Stimulated activated CD4-positive, alpha-beta T cell treated with anti-CD3 and anti-CD28 coated beads, Interleukin-4, amount 100 ng/mL, for 4 hours (primary cell): ENCODE measurements at places on chromosomes 3 and 15.

GRCh38 chr3:156036258-156037053, 83.9 kb upstream of the KCNAB1 start:
- no peak for DNase-seq

DNA sequence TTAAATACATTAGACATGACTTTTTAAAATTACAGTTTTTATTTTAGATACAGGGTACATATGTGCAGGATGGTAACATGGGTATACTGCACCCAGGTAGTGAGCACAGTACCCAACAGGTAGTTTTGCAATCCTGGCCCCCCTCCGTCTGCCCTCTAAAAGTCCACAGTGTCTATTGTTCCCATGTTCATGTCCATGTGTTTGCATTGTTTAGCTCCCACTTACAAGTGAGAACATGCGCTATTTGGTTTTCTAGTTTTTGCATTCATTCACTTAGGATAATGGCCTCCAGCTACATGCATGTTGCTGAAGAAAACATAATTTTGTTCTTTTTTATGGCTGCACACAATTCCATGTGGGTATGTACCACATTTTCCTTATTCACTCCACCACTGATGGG, 23.8 kb downstream of the C3orf70 start:
- DNase-seq: no peak

DNA sequence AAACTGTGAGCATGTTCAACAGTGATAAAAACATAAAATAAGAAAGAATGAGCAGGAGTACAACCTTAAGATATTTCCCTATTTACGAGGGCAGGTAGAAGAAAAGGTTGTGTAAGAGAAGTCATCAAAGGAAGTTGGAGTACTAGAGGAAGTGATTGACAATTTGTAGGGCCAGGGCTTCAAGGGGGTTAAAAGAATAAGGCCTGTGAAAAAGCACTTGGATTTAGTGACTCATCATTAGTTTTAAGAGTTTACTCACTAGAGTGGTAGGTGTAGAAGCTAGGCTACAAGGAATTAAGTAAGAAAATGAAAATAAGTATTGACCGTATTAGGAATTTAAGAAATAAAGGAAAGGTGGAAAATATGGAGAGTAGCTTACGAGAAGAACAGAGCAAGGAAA, 23.6 kb downstream of the KCNMB3 start:
- no peak for DNase-seq

- no peak for DNase-seq
Observed at GRCh38 chr15:98980899-98981228, 26.7 kb downstream of the PGPEP1L start.

GRCh38 chr15:45521596-45522327, 793 bp downstream of the SLC30A4 start:
- no peak for DNase-seq
